ENCODE measurements at places on chromosomes 4 and X.

- no peak for DNase-seq
Observed at GRCh38 chr4:176971576-176972115, 178.9 kb upstream of the VEGFC start.

DNA sequence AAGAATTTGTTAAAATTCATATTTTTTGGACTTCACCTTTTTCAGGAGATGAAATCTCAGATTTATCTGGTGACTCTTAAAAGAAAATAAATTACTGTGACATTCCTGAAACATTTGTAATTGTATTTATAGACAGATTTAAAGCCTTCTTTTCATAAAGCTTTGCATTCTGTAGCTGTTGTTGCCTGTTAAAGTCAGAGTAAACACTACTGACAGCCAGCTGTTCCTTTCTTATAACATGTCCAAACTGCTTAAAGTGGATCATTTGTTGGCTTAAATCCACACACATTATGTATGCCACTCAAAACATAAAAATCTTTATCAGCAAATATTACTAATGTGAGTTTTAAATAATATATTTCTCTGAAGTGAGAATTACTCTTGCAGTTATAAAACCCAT is 157.5 kb downstream of the TECRL start:
- no peak for DNase-seq

DNA sequence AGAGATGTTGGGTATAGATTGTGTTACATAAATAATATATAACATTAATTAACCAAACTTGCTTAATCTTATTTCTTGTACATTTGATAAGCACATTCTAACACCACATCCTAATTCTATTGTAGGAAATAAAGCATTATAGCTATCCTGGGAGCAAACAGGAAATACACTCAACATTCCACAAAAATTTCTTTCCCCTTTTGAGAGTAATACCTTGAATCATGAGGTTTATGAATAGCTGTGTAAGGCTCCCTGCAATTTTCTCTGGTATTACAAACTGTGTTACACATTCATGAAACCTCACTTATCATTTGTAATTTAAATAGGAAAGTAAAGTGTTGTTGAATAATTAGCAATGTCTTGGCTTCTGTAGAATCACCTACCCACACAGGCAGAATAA is 95.1 kb downstream of the TMEM47 start:
- DNase-seq: no peak

DNA sequence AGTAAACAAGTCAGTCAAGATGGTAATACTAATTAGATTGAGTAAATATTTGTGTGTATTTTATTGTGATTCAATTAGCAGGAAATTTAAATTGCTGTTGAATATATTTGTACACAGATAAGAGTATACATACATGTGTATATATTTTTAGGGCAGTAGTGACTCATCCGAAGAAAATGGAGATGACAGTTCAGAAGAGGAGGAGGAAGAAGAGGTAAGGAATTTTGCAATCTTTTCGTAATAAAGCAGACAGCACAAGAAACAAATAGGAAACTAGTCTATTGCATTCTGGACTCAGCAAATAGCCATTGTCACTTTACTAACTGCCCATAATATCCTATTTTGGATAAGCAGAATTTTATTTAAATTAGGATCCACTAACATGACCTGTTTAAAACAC is 6.6 kb downstream of the IBSP start:
- DNase-seq: no peak

DNA sequence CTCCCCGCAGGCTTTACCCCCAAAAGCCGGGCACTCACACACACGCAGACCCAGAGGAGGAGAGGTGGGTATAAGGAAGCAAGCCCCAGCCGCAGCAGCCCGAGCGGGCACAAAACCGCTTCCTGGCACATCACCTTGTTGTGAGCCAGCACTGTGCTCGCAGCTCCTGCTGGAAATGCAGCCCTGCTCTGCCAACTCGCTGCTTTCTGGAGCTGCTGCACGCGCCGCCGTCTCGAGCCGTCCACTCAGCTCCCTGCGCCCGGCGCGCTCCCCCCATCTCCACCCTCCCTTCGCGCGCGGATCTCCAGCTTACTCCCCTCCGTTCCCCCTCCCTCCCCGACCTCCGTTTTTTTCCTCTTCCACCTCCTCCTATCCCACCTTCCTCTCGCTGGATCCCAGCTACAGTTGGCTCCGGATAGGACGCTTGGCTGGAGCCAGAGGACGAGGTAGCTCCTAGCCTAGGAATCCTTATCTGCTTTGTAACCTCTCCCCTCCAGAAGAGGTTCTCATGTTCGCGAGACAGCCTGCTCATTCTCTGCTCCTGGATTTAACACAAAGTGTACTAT is at the start of gene SPOCK3:
TSS of gene SPOCK3 (minus strand) at position 179 of the 566 bp plus-strand sequence.
- peak; percentile 30 for DNase-seq

GRCh38 chr4:7186516-7187167 is 5.7 kb upstream of the SORCS2 start:
- no peak for DNase-seq

DNA sequence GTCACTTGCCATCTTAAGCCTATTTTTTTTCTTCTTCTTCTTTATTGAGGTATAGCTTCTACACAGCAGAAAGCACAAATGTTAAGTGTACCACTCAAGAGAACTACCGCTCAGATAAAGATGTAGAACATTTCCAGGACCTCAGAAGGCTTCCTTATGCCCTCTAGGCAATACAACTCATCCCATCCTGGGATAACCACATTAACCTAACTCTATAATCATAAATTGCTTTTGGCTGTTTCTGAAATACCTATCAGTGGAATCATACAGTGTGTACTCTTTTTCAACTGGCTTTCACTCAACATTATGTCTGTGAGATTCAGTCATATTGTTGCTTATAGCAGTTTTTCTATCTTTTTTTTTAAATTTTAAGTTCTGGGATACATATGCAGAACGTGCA is 51.7 kb downstream of the ARFIP1 start:
- DNase-seq: no peak

GRCh38 chr4:8156617-8157016 is 2.0 kb downstream of the ABLIM2 start:
- DNase-seq: no peak

DNA sequence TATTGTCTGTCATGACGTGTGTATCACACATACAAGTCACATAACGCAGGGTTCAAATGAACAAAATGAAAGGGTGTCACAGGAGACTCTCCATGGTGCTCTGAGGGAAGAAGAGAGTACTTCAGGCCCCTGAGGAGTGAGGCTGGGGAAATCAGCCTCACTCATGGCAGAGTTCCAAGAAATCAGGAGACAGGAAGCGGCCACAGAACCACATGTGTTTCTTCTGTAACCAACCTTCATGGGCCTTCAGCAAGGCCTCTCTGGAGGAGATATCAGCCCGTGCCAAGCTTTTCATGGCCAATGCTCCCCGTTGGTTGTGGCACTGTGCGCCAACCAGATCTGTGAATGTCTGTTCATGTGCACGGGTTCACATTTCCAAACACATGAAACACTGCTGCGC is 76.0 kb downstream of the NAT8L start:
- peak; percentile 25 for DNase-seq

- DNase-seq: no peak
Observed at GRCh38 chr4:2606960-2607506, 70.6 kb downstream of the FAM193A start.

DNA sequence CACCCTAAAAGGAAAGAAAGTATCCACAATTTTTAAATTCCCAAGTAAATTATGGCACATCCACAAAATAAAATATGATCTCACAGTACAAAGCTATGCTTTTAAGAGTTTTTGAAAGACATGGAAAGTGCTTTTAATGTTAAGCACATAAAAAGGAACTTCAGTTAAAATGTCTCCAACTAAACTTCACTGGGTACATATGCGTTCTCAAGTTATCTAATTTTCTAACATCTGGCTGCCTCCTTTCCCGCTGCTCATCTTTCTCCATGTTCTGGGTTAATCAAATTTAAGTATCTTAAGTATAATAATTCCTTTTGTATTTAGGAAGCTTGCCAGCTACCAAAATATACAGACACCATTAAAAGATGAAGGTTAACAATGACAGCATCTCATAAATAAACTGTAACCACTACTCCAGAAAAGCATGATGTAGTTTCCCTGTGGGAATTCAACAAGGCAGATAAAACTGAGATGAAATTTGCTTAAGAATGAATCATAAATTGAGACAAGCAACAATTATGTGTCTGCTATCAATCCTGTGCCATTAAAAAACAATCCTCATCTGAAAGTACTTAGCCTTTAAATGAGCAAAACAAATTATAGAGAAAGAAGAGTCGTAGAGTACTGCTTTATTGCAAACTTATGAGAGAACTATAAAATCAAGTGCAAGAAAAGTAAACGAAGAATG is 25.1 kb downstream of the PRSS12 start:
- DNase-seq: peak; percentile 51

- no peak for DNase-seq
Observed at GRCh38 chr4:145154573-145154972, 25.8 kb downstream of the OTUD4 start.

DNA sequence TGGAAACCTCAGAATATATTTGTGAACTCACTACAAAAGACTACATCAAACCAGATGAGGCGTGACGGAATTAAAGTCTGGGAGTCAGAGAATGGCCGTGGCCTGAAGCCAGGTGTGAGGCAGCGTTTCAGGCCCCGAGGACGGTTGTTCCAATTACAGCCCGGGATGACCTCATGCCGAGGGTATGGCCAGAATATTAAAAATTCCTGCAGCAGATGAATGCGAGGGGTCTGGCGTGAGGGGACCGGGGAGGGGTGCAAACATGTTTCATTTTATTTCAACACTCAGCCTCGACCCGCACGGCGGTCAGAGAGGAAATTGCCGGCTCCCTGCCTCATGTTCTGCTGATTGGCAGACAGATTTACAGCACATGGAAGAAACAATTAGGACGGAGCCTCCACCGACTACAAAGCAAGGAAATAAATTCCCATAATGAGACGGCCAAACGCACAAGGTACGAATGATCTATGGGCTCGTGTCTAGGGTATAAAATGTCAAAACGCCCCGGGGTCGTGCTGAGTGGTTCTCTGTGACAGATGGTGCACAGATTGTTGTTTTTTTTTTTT is 289.7 kb downstream of the SHOX start:
- peak; percentile 93 for DNase-seq

- DNase-seq: no peak
Observed at GRCh38 chr4:16006771-16007446, 43.9 kb upstream of the FGFBP2 start.

DNA sequence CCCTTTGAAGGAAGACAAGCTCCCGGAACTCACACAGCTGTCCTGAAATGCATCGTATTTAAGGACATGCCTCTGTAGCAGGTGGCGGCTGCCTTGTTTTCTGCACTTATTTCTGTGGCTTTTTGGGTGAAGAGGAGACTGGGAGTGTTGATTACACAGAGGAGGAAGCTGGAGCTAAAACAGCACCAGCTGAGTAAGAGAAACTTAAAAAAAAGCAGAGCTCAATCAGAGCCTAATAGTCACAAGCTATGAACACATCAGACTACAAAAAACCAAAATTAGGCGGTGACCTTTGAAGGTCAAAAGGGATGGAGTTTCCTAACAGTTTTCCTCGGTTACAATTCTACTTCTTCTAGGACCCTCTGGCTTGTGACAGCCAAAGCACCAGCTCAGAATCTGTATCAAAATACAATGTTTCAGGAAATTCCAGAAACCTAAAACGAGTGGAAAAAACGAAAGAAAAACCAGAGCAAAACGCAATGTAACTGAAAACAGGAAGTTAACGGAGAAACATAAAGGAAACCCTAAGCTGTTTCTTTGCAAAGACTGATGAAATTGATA is 13.5 kb downstream of the PRKX start:
- DNase-seq: peak; percentile 41

GRCh38 chr4:40559585-40560465 is 69.8 kb downstream of the RBM47 start:
- DNase-seq: no peak

GRCh38 chr4:100095729-100096595 is 94.3 kb downstream of the DDIT4L start:
- peak; percentile 51 for DNase-seq

DNA sequence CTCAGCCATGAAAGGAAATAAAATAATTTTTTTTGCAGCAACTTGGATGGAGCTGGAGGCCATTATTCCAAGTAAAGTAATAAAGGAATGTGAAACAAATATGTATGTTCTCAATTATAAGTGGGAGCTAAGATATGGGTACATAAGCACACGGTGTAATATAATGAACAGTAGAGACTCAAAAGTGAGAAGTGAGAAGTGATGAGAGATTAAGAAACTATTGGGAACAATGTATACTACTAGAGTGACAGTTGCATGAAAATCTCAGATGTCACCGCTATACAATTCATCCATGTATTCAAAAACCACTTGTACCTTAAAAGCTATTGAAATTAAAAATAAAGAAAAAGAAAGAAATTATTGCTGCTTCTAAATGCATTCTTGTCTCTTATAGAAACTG is 182.9 kb upstream of the TACR3 start:
- no peak for DNase-seq

DNA sequence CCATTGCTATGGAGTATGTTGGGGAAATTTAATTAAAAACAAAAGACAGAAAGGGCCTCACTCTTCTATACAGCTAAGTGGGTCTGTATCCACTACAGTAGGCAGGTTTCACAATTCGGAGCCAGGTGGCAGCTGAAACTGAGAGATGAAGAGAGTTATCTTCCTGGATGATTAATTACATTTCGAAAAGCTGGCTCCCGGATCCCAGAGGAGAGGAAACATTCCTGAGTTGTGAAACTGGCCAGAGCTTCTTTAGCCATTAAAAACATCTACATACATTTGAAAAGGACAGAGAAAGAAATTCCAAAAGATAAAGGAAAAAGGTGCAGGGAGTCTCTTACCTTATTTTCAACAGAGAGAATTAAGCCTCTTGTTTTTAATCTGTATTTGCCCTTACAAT is 15.5 kb upstream of the PDZD4 start:
- DNase-seq: no peak

GRCh38 chrX:104565791-104566680 is at the start of gene IL1RAPL2:
Gene IL1RAPL2, plus strand, starts transcription at chrX:104566199.
- DNase-seq: peak; percentile 41

DNA sequence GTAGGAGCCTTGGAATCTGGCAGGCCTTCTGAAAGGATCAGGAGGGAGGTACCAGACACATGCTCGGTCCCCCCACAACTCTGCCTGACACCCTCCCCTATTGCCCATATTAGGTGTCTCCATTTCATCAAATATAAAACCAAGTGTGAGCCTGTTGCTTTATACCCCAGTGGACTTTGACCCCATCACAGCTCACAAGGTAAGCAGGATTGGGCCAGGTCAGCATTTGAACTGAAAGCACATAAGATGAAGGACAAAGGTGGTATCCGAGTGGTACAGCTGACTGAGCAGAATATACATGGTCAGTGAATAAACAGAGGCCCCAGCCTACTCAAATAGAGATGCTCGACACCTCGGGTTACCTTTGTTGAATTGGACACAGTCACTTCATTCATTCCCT is 20.0 kb downstream of the SLC25A43 start:
- DNase-seq: no peak

DNA sequence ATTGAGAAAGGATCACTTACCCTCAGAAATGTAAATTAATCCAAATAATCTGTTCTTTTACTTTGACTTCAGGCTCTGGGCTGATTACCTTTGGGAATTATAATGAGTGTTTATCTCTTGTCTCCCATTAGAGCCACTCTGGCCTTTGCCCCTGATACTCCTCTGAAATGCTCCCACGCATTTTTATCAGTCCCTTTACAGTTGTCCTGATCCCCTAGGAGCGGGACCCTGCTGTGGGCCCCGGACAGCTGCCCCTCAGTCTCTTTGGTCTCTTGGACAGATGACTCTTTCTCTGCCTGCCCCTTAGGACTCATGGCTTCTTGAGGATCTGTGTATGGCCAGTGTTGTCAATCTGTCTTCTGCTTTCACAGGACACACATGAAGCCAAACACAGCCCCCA is 1.0 kb upstream of the TRIM75 start:
- DNase-seq: no peak

Measured in muscle of arm (tissue), 14 donors.